Large intestine (tissue), 12 donors: ENCODE measurements at places on chromosomes 6 and 20.

DNA sequence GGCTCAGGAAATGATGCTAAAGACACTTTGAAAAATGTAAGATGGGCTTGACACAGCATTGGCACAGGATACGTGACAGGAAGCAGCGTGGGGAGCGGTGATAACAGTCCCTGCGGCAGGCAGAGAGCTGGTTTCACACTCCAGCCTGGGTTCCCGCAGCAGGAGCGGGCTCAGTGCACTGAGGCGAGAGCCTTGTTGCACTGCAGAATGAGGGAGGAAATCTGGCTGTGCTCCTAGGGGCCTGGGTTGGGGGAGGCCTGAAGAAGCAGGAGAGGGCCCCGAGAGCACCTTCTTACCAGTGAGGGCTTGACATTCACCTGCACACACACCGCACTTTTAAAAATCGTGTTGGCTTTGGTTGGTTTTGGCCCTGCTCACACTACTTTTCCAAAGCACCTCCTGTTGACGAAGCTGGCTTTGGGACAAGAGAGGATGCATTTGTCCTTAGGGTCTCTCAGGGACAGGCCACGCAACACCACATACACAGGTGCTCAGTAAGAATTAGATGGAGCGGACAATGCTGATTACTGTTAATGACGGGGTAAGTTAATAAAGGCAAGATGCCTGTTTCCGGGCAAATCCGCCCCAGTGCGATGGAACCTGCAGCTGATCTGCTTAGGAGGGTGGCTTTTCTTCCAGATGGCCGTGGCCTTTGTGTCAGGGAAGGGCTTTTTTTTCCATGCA lies 49.4 kb upstream of the ARMC2 start:
- DNase-seq, result no peak

DNA sequence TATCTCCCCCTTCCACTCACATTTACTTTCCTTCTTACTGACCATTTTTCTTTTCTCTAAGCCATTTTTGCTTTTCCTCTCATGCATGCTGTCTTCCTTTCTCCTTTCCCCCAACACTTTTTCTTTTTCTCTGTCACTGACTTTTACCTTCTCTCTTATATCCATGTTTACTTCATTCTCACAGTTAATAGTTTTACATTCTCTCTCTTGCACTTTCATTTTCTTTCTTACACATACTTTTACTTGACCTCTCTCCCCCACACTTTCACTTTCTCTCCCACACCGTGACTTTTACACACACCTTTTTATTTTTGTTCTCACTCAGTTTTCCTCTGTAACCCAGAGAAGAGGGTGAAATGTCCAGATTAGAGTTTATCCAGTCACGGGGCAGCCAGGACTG lies 636.3 kb downstream of the PTPRT start:
- no peak for DNase-seq

GRCh38 chr6:138787138-138787537 lies 8.7 kb upstream of the ECT2L start:
- no peak for DNase-seq

DNA sequence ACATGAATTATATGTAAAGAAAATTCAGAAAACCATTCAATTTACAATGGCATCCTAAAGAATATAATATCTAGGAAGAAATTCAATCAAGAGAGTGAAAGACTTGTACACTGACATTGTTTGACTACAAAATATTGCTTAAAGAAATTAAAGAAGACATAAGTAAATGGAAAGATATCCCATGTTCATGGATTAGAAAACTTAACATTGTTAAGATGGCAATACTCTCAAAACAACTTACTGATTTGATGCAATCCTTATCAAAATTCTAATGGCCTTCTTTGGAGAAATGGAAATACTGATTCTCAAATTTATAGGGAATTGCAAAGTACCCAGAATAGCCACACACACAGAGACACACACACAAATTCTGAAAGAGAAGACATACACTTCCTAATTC lies 298.3 kb upstream of the EXOC2 start:
- no peak for DNase-seq

DNA sequence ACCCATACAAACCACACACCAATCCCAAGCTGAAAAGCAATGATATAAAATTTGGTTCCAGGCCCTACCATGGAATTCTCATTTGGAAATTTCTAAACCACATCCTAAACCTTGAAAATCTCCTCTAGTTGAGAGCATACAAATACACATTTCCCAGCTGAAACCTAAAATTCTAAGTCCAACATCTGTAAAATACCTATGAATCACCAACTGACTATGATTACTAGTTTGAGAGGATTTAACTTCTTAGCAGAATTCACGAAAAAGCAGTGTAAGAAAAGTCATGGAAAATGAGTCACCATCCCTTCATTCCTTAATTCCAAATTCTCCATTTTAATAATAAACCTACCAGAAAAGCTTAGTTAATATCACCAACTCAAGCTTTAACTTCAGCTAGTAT lies 15.4 kb downstream of the RANBP9 start:
- DNase-seq, result no peak

- DNase-seq, result no peak
These were observed 96.9 kb downstream of the NOL4L start for GRCh38 chr20:32488066-32488838.

- DNase-seq, result no peak
These were observed at the start of gene PAX1 for GRCh38 chr20:21705575-21706260. TSS of gene PAX1 (plus strand) at chr20:21705664. CDS start at chr20:21705713, 49 bp downstream.
